Memory B cell (primary cell): ENCODE measurements at places on chromosomes 5 and 9.

GRCh38 chr9:120398286-120398685 lies 181.7 kb downstream of the CDK5RAP2 start:
- H3K4me3 ChIP-seq: no peak overlapping the region
- peaks cover 58% of the 10 kb centered on the region for H3K36me3 ChIP-seq
- no peak for DNase-seq

- H3K27me3 ChIP-seq: peaks cover 28% of the 10 kb centered on the region
- H3K27ac ChIP-seq: no peak overlapping the region
- H3K36me3 ChIP-seq: no peaks in the 10 kb centered on the region
- H3K4me1 ChIP-seq: peaks cover 2% of the 10 kb centered on the region
Measured at GRCh38 chr5:54895816-54896341, 89.5 kb downstream of the ESM1 start.

DNA sequence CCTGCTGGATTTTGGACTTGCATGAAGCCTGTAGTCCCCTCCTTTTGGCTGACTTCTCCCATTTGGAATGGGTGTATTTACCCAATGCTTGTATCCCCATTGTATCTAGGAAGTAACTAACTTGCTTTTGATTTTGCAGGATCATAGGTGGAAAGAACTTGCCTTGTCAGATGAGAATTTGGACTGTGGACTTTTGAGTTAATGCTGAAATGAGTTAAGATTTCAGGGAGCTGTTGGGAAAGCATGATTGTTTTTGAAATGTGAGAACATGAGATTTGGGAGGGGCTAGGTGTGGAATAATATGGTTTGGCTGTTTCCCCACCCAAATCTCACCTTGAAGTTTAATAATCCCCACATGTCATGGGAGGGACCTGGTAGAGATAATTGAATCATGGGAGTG lies 189.6 kb upstream of the CDKN2B start:
- H3K36me3 ChIP-seq: peaks cover 14% of the 10 kb centered on the region
- DNase-seq: no peak
- H3K4me3 ChIP-seq: no peak overlapping the region
- no peaks in the 10 kb centered on the region for H3K27me3 ChIP-seq
- peaks cover 20% of the 10 kb centered on the region for H3K4me1 ChIP-seq

GRCh38 chr5:157331807-157332206 lies 65.9 kb downstream of the CYFIP2 start:
- H3K36me3 ChIP-seq: peaks cover 24% of the 10 kb centered on the region
- no peak overlapping the region for H3K4me3 ChIP-seq
- DNase-seq: no peak
- H3K27me3 ChIP-seq: no peaks in the 10 kb centered on the region

- H3K27ac ChIP-seq: no peak overlapping the region
- H3K27me3 ChIP-seq: no peaks in the 10 kb centered on the region
- no peak for DNase-seq
- no peaks in the 10 kb centered on the region for H3K4me1 ChIP-seq
Measured at GRCh38 chr9:82934949-82935348, 128.0 kb downstream of the RASEF start.

- no peak overlapping the region for H3K27ac ChIP-seq
- H3K27me3 ChIP-seq: no peaks in the 10 kb centered on the region
- no peaks in the 10 kb centered on the region for H3K4me1 ChIP-seq
Measured at GRCh38 chr9:75592586-75592985, 297.9 kb upstream of the PCSK5 start.

GRCh38 chr9:89601856-89602562 lies 2.8 kb upstream of the GADD45G start:
- H3K27ac ChIP-seq: no peak overlapping the region
- peaks cover 15% of the 10 kb centered on the region for H3K4me1 ChIP-seq
- H3K36me3 ChIP-seq: no peaks in the 10 kb centered on the region
- H3K4me3 ChIP-seq: no peak overlapping the region
- no peak for DNase-seq
